ENCODE measurements at places on chromosomes 4 and X.

DNA sequence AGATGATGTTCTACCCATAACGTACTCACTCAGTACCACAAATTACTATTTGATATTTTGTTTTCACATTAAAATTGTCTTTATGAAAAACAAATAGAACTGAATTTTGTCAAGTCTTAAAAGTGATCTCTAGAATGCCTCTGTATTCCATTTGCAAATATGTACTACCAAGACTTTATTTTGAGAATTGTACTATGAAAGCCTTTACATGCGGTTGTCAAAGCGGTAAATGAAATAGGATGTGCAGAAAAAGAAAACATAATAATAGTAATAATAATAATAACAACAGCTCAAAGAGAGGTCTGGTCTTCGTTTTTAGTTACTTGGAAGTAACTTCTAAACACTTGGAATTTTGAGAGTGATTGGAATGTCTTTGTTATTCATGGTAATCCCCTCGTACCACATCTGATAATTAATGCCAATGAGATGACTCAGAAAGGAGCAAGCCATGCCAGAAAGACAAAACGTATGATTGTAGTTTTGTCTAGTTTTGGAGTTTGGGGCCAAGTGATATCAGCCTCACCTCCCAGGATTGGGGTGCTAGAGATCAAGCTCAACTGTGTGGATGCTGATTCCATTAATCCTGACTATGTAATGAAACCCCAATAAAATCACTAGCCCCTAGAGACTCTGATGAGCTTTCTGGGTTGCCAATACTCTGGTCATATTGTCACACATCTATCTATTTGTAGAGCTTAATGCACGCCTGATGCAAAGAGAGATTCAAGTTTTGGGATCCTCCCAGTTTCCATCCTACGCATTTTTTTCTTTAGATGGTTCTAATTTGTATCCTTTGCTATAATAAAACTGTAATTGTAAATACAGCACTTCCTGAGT lies 20.2 kb upstream of the CTSO start:
- no peak for DNase-seq

DNA sequence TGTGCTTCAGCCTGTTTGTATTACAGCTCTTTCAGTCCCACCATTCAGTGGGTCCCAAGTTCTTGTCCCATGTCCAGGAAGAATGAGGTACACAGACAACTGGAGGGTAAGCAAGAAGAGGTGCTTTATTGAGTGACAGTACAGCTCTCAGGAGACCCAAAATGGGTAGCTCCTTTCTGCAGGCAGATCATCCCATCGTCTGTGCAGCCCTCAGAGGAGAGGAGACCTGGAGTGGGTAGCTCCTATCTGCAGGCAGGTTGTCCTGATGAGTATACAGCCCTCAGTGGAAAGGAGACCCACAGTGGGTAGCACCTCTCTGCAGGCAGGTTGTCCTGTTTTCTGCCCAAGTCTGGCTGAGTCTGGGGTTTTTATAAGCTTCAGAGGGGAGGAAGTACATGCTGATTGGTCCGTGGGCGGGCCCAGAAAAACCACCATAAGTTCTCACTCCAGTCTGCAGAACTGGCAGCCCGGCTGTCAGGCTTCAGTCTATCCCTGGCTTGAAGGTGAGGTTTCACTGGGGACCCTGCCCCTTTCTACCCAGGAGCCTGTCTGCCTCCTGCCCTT lies 18.0 kb downstream of the GRK4 start:
- no peak for DNase-seq

- DNase-seq = no peak
Observed at GRCh38 chrX:13702111-13702789, 13.3 kb downstream of the RAB9A start.

DNA sequence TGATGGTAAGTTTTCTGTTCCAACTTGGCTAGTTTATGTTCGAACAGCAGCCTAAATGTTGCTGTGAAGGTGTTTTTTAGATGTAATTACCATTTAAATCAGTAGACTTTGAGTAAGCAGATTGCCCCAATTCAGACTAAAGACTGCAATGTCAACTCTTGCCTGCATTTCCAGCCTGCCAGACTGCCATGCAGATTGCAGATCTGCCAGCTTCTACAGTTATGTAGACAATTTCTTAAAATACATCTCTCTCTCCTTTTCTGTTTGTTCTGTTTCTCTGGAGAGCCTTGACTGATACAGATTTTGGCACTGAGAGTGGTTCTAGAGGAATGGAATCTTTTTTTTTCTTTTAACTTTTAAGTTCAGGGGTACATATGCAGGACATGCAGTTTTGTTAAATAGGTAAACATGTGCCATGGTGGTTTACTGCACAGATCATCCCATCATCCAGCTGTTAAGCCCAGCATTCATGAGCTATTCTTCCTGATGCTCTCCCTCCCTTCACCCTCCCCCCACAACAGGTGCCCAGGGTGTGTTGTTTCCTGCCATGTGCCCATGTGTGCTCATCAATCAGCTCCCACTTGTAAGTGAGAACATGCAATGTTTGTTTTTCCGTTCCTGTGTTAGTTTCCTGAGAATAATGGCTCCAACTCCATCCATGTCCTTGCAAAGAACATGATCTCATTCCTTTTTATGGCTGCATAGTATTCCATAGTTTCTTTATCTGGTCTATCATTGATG lies 227.8 kb downstream of the CPE start:
- DNase-seq = no peak

- no peak for DNase-seq
Observed at GRCh38 chrX:118655561-118656246, 71.7 kb upstream of the IL13RA1 start.

- DNase-seq = no peak
Observed at GRCh38 chrX:78643096-78643495, 16.0 kb downstream of the RTL3 start.

DNA sequence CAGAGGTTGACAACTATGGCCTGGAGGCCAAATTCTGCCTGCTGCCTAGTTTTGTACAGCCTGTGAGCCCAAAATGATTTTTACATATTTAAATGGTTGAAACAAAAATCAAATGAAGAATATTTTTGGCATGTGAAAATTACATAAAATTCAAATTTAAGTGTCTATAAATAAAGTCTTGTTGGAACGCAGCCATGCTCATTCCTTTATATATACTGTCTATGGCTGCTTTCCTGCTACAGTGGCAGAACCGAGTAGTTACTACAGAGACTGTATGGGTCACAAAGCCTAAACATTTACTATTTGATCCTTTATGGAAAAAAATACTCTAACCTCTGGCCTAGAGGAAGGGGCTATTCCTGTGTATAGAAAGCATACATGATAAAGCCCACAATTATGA lies 290.4 kb downstream of the GLUD2 start:
- DNase-seq = no peak

- no peak for DNase-seq
Observed at GRCh38 chr4:62548765-62549164, 1348.6 kb downstream of the ADGRL3 start.

DNA sequence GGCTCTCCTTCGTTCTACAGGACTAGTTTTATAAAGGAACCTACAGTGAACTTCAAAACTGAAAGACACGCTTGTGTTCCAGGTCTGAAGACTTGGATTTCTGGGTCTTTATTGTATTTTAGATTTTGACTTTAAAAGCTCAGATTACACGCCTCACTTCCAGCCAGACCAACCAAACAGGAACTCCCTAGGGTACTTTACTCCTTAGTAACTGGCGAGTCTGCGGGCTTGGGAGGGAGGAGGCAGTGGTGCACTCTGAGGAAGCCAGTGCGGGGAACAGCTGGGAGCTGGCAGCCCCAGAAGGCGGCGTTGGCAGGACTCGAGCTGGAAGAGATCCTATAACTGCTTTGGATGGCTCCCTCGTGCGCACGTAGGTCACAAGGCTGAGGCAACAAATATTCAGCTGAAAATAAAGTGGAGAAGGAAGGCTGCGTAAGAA lies 391 bp upstream of the PHKA1 start:
- DNase-seq = peak; percentile 4

DNA sequence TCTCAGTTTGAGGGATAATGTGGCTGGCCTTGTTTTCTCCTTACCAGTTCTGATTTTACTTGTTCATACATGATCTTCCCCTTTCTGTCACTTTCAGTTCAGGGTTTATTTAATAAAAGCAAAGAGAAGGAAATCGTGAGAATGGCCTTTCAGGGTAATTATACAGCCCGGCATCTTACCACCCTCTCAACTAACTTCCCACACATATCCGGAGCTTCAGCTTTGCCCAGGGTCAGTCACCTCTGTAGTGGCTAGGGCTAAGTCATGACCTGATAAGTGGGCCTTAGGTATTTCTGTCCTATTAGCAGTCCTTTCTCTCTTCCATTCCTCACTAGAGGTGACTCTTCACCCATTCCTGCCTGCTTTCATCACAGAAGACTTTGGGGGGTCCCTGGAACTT lies 15.8 kb downstream of the TRPC5 start:
- no peak for DNase-seq

DNA sequence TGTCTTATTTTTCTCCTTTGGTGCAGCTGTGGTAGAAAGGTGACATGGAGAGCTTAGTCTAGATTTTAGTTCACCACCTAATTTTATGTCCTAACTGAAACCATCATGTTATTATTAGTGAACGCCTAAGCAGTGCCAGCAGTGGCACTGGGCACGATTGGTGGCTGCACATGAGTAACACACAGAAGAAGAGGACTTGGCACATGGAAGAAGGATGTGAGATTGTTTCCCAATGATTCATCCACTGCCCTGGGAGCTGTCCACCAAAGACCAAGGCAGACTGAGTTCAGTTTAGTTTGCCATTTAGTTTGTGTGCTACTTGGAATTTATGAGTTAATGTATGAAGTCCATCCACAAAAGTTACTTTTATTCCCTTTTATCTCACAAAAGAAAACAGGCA lies 68.1 kb upstream of the NAP1L5 start:
- DNase-seq = no peak

DNA sequence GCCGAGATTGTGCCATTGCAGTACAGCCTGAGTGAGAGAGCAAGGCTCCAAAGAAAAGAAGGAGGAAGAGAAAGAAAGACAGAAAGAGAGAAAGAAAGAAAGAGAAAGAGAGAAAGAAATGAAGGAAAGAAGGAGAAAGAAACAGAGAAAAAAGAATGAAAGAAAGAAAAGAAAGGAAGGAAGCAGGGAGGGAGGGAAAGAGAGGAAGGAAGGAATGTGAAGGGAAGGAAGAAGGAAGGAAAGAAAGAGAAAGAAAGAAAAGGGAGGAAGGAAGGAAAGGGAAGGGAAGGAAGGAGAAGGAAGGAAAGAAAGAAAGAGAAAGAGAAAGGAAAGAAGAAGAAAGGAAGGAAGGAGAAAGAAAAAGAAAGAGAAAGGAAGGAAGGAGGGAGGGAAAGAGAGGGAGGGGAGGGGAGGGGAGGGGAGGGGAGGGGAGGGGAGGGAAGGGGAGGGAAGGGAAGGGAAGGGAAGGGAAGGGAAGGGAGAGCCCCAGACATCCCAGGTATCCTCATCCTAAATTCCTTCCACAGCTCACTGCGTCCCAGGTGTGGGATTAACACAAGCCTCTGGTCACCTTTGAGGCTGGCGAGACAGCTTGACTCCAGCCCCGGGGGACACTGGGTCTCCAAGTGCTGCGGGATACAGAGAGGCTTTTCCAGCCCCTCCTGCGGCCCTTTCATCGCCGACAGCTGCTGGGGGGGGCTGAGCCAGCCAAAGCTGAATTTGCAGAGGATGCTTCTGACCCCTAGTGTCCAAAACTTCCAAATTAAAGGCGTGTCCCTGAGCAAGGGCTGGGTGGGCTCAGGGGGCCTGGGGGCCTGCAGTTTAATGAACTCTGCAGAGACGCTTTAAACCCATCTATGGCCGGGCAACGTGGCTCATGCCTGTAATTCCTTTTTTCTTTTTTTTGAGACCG lies 24.2 kb upstream of the CSF2RA start:
- peak; percentile 49 for DNase-seq

DNA sequence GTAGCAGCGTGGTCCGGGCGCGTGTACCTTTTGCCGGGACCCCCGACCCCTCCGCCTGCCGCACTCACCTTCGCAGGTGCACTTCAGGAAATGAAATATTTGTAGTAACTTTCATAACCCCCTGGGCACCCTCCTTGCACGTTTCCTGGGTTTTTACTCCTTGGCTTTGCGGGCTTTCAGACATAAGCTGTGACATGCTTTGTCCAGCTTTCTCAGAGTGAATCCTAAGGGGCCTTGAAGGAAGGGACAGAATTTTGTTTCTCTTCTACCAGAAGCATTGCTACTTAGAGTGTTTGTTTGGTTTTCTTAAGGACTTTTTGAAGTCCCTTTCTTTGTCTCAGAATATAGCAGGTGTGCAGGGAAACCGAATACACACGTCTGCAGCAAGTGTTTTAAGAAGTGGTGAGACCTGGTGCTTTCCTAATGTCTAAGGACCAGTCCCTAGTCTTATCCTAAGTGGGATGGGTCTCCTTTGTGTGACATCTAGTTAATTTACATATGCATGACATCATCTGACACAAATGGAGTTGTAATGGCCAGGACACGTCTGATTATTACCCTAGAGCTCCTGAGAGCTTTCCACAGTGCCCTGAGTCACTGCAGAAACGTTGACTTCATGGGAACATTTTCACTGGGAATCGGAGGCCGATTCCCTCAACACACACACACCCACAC lies 1.3 kb downstream of the FAM149A start:
- DNase-seq = no peak

- DNase-seq = no peak
Observed at GRCh38 chr4:140349816-140350215, 23.6 kb upstream of the SCOC start.

- no peak for DNase-seq
Observed at GRCh38 chrX:118437283-118437682, 58.3 kb upstream of the DOCK11 start.

DNA sequence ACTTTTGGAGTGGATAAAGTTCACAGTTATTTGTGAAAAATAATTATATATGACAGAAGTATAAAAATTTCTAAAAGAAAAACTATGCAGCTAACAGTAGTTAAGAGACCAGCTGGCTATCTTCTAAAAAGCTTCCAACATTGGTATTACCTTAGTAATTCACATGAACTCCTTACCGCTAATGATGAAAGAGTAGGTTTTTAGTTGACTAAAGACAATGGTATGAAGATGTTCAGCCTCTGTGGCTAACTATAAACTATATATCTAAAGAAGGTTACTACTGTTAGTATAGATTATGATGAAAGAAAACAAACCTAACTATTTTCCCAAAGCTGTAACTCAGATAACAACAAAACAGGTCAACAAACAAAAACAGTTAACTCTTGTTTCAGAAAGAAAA lies 10.4 kb downstream of the CCNI start:
- DNase-seq = no peak

DNA sequence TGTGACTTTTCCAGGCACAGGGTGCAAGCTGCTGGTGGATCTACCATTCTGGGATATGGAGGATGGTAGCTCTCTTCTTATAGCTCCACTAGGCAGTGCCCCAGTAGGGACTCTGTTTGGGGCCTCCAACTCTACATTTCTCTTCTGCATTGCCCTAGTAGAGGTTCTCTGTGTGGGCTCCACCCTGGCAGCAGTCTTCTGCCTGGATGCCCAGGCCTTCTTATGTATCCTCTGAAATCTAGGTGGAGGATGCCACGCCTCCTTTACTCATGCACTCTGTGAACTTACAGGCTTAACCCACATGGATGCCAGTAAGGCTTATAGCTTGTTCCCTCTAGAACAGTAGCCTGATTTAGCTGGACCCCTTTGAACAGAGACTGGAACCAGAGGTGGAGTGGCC lies 20.9 kb upstream of the EREG start:
- no peak for DNase-seq

All from activated naive CD4-positive, alpha-beta T cell treated with anti-CD3 and anti-CD28 coated beads for 36 hours (primary cell).